ENCODE measurements at places on chromosomes 6 and 20.

- no peak for DNase-seq
Measured at GRCh38 chr6:57068061-57068460, 21.6 kb downstream of the KIAA1586 start.

DNA sequence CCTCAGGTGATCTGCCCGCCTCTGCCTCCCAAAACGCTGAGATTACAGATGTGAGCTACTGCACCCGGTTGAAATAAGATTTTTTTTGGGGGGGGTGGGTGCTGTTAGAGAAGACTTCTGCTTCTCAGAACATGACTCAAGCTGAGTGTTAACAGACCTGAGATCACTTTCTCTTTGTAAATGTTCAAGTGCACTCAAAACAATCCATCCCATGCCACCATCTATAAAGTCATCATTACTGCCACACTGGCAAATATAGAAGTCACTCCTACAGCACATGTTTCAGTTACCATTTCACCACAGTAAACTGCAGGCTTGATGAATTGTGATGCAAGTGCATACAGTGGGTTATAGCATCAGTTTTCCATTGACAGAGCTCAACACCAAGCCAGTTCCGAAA is 9.0 kb downstream of the VPS16 start:
- DNase-seq, result no peak

- DNase-seq, result no peak
Measured at GRCh38 chr6:69116658-69117057, 481.6 kb downstream of the ADGRB3 start.

DNA sequence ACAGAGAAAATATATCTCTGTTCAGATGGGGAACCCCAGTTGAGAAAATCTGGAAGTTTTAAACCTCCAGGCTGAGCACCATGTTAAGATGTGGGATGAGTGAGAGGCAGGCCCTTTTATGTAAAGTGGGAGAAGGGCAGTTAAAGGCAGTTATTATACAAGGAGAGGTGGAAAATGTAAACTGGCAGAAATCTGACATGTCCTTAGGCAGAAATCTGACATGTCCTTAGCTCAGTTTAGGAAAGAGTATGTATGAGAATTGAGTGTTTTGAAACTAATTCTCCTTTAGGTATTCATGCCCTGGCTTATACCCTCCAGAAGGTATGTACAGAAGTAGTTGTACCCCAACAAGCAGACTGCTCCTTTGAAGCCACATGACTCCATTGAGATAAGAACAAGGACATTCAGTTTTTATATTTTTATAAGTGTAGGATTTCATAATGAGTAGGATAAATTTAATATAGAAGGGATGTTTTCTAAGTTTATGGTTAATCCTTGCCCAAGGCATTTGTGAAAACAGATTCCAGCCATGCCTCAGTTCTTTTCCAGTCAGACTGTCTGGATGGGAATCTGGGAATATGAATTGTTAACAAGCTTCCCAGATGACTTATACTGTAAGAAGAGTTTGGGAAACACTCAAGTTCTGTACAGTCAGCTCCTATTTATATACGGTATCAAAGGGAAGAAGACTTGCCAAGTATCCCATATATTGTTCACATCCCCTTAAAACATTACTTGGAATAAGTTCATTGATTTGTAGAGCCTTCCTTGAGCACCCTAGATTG is 87.7 kb downstream of the SCAND1 start:
- DNase-seq, result no peak

DNA sequence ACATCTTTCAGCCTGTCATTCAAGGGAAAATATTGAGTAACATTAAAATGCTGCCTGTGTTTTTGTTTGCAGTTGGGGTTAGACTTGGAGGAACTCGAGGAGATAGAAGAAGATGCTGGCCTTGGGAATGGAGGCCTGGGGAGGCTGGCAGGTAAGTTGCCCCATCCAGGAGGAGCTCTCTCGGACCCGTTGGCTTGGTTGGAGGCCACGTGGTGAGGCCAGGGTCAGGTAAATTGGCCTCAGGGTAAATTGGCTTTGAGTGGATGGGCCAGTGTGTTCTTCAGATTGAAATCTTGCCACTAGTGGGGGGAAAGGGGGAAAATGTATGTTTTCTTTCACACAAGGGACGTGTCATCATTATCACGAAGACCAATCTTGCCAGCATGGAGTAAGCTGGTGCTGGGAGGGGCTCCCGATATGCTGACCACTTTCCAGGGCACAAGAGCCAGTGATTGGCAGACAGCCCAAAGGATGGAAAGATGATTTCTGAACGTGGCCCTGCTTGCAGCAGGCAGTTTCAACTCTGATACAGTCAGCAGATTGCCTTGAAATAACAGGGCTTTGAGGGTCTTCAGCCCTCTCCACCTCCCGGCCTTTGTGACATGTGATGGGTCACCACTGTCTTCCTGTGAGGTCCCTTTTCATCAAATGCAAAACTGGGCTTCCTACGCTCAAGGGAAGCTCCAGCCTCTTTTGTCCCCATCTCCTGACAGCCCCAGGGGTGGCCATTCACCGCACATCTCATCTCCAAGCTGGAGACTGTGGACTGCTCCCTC is 21.4 kb downstream of the PYGB start:
- DNase-seq, result no peak

DNA sequence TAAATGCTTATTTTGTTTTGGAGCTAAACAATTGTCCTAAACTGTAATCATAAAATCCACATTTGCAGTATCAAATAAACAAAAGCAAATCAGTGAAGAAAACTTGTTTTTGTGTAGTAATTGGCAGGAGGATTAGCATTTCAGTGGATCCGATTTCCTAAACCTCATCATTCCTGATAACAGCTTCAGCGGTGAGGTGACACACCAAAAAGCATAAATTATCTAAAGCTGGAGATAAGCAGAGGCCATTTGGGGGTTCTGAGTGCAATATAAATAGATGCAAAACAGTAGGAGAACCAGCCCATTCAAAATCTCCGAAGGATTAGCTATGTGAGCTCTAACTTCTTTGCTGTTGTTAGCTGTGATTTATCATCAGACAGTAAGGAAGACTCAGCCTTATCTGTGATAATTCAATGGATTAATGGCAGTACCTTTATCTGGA is 235.8 kb downstream of the EPHA7 start:
- no peak for DNase-seq

DNA sequence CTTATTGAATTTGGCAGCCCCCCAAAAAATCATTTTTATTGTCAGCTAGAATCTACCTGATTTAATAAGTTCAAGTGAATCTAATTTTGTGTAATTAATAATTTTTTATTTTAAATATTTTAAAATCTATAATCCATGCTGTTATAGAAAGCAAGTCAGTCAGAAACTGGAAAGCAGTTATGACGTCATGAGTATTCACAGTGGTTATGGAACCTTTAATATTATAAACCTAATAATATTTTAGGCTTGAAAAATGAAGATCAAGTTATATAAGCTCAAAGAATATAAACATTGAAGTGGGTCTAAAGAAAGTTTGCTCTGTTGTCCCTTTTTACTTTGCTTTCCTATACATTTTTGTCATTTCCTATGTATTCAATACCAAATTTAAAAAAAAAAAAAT is 1075.1 kb upstream of the EPHA7 start:
- DNase-seq, result no peak

DNA sequence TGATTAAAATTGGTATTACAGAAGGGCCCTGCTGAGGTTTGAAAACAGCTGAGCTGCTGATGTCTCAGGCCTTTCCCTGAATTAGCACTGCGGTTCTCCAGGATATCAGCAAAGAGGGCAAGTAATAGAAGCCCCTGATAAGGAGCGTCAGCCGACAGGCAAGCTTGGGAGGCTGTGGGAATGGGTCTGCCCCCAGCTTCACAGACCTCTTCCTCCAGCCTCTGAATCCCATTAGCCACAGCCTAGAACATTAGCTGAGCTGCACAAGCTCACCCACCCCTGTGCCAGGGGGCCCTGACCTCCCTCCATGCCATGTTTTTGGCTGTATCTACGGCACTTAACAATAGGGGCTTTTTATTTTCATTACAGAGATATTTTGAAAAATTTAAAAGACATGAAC is 59.9 kb downstream of the VAPB start:
- DNase-seq, result no peak

GRCh38 chr6:42294759-42295158 is 77.1 kb upstream of the MRPS10 start:
- DNase-seq, result no peak

DNA sequence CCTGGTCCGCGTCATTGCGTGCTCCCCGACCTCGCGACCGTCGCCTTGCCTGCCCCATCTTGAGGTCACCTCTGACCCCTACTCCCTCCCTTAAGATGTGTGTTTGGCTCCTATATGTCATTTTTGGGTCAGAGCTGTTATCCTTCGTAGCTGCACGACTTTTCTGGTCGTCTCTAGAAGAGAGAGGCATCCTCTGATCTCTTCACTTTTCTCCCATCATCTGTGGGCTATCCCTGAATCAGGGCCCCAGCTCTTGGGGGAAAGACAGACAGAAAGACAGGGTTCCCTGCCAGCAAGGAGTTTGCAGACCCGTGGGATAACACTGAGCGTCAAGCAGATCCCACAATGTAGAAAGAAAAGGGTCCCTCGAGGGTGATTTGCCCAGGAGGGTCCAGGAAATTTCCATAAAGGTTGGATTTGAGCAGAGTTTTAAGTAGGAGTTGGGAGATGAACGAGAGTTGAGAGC is 555 bp downstream of the FAM120B start:
- no peak for DNase-seq

DNA sequence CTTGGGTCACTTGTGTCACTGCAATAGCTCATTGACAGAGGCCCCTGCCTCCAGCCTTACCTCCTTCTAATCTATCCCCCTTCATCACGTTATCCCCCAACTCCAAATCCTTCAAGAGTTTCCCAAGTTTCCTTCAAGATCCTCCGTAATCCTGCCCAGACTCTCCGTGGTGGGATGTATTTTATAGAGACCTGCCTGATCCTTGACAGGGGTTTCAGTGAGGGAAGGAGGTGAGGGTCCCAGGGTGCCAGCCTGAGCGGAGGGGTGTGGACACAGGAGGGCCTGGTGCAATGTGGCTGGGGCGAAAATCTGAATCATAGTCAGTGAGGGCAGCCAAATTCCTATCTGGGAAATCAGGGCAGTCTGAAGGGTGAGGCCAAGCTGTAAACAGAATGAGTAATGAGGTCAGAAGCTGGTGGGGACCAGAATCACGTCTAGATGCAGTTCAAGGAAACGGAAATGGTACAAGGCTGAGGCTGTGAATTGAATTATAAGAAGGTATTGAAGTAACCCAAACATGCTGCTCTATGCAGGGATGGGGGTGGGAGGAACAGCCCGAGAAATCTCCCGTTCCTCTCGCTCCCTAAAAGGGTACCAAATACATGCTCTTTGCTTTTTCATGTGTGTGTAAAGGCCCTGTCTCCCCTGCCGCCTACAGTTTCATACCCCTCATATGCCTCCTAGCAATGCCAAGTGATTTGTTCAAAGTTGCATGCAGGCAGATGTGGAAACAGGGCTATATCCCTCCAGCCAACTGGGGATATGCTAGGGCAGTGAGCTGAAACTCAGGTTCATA is 35.4 kb upstream of the PIM1 start:
- DNase-seq, result no peak

- DNase-seq, result no peak
Measured at GRCh38 chr20:61739832-61740118, 325.9 kb downstream of the TAF4 start.

DNA sequence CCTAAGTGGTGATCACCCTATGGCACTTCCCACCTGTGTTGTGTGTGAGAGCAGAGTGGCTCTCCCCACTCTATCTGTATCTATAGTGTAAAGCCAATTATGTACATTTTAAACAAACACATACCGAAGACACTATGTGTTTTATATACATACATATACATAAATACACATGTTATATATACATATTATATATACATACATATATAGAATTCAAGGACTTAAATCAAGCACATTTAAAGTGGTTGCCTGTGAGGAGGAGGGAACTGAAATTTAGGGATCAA is 246.6 kb downstream of the LY86 start:
- no peak for DNase-seq

- DNase-seq, result no peak
Measured at GRCh38 chr20:56765172-56766073, 136.3 kb downstream of the TFAP2C start.

DNA sequence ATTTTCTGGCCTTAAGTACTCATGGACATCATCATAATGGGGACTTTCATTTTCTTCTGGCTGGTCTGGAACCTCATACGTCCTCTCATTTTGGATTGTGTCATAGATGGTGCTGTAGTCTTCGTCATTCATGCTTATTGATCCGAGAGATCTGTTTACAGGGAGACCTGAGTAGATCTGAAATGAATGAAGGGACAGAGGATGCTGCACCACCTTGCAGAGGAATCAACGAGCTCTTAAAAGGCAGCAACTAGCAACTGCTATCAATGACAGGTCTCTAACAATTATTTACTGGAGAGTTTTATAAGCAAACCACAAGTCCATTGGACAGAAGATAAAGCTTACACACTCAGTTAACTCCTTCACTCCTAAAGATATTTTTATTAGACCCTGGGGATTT is 49.7 kb upstream of the ENPP4 start:
- DNase-seq, result no peak

DNA sequence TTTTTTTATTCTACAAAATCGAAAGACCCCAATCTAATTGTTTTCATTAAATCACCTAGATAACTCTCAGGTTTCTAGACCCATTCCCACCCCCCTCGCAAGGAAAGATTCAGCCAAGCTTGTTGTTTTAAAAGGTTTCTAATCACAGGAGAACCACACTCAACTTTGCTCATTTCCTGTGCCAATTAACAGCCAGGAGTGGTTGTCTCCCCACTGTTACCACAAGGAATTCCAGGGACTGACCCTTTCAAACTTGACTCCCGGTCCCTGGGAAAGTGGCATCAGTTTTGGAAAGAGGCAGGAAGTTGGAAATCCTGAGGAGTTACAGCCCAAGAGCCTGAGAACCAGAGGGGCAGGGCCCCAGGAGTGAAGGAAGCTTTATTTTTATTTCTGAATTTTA is 561.3 kb upstream of the JAG1 start:
- no peak for DNase-seq

GRCh38 chr6:129817821-129818220 is 43.3 kb downstream of the TMEM244 start:
- DNase-seq, result no peak

DNA sequence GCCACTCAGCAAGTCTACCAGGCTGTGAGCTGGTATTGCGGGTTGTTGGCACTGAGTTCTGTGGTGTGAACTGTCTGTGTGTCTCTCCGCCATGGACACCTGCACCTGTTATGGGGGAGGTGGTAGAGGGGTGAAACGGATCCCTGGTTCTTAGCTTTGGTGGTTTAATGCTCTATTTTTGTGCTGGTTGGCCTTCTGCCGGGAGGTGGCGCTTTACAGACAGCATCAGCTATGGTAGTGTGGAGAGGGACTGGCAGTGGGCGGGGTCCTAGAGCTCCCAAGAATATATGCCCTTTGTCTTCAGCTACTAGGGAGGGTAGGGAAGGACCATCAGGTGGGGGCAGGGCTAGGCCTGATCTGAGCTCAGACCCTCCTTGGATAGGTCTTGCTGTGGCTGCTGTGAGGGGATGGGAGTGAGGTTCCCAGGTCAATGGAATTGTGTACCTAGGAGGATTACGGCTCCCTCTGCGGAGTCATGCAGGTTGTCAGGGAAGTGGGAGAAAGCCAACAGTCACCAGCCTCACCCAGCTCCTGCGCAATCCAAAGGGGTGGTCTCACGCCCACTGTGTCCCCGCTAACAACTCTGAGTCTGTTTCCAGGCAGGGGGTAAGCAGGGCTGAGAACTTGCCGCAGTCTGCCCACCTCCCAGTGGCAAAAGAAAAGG is 154.3 kb downstream of the CCDC170 start:
- no peak for DNase-seq

GRCh38 chr6:42335896-42336295 is 115.8 kb downstream of the TRERF1 start:
- DNase-seq, result no peak

- peak; percentile 61 for DNase-seq
Measured at GRCh38 chr6:43575105-43575771, 600 bp downstream of the XPO5 start.

All from substantia nigra (tissue), 51 donors.